ENCODE measurements at places on chromosomes 13 and 19.

GRCh38 chr13:98915563-98915962, 62.3 kb downstream of the DOCK9 start:
- DNase-seq = no peak

GRCh38 chr19:50204811-50205675, 1.6 kb downstream of the MYH14 start:
- DNase-seq = no peak

DNA sequence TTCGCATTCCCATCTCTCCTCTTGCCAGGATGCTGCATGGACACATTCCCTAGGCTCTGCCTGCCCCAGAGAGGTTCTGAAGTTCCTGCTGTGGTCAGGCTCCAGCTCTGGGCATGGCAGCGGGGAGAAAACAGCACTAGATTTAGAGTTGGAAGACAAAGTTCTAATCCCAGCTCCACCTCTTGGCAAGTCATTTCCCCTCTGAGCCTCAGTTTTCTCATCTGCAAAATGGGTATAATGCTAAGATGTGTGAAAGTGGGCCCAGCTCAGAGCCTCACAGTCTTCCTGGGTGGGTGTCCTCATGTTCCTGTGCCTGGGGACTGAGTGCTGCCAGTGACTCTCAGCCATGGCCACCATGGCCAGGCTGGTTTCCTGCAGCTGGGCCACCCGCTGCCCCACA, 9.6 kb downstream of the PEPD start:
- DNase-seq = no peak

GRCh38 chr13:42370229-42370628, 98.3 kb downstream of the AKAP11 start:
- DNase-seq = no peak

GRCh38 chr19:45471111-45471930, 3.5 kb downstream of the FOSB start:
- DNase-seq = peak; percentile 33

DNA sequence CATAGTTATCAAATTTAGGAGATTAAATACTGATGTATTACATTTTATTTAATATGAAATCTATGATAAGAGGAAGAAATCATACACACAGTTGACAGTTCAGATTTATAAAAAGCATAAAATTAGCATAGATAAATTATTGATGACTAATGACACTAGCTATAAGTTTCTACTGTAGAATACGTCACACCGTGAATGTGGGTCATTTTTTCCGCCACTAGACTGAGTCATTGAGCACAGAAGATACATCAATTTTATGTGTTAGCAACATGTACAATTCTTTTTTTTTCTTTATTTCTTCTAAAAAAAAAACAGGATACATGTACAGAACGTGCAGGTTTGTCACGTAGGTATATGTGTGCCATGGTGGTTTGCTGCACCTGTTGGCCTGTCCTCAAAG, 22.2 kb downstream of the AP2S1 start:
- DNase-seq = no peak

DNA sequence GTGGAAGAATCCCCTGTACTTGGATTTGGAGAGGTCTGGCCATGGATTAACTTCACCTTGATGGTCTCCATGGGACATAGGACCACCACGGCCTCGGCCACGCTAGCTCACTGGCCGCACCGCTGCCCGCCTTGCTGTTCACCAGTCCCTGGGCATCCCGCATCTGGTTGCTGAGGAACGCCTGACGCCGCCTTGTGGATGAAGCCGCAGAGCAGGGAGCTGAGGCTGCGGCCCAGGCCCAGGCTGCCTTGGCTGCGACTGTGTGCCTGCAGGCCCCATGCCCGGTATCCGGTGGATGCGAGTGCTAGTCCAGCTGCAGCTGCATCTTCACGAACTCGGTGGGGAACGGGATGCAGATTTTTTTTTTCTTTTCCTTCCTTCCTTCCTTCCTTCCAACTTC, 1407.1 kb downstream of the UQCRFS1 start:
- DNase-seq = no peak

DNA sequence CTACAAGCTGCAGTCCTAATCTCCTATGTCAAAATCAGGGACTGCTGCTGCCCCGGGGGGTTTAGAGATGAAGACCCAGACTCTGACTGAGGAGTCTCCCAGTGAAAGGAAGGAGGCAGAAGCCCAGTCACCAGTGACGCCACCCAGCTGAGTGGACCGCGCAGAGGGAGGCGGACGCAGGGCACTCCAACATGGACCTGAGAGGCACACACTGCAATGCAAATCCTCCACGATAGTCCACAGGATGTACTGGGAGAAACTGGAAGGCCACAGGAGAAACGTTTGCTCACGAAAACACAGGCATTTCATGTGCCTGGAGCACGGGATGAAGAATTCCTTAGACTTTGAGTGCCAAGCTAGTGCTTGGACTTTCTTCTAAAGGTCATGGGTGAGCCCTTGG, 58.3 kb downstream of the IRS2 start:
- DNase-seq = no peak

- no peak for DNase-seq
These were observed 14.1 kb upstream of the CCNA1 start for GRCh38 chr13:36418022-36418805.

DNA sequence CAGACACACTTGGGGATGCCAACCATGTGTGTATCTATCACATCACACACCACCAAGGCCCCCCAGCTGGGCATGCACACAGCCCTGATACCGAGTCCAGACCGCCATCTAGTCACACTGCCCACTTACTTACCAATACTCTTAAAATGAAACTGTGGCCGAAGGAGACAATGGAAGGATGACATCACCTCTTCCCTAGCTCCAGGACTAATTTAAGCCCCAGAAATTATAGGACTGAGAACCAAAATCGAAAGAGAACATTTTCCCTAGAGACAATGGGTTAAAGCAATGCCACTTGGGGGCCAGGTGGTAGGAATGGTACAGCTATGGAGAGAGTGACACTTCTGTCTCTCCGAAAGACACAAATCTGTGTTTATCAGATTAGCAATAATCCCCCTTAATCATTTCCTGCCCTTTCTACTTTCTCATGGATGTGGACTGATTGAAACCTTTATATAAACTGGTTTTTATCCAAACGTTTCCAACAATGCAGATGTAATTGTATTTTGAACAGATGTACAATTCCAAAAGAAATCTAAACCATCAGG, 663 bp upstream of the GGACT start:
- DNase-seq = no peak

DNA sequence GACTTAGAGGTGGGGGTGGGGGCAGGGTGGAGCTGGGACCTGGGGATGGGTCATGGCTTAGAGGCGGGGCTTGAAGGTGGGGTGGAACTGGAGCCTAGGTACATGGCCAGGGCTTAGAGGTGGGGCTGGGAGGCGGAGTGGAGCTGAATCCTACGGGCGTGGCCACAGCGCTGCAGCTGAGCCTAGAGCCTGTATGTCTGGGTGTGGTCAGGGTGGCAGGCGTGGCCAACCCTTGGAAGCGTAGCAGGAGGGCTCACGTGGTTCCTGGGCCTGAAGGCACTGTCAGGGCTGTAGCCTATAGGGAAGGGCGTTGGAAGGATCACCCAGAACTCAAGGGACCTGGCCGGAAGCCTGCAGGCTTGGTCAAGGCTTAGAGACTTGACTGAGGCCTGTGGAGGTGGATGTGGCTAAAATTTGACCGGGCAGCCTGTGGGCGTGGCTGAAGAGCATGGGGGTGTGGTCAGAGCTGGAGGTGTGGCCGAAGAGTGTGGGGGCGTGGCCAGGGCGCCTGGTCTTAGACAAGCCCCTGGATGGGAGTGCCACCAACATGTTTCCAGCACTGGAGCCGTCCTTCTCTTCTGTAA, 24.3 kb downstream of the COLGALT1 start:
- no peak for DNase-seq

DNA sequence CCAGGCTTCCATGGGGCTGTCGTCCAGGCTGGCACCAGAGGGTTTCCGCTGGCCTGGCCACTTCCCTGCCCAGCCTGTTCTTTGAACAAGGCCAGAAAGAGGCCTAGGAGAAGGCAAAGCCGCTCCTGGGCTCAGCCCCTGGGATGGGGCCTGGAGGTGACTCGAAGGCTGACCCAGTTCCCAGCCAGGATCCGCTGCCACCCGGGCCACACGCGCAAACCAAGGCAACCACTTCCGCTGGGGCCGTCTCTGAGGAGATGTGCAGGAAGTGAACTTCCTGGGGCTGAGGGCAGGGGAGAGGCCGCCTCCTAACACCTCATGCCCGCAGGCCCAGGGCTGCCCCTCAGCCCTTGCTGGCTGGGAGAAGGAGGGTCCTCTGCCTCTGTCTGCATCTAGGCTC, 15.2 kb downstream of the PLEKHF1 start:
- peak; percentile 87 for DNase-seq
